ENCODE measurements at places on chromosomes 2 and 18. TPM values are rescaled to one million over a fixed set of nuclear protein-coding genes. Genes with fewer than 3 reads are reported as not detected.
A peak's percentile ranks its signal among the peaks of the same experiment; 100 is the strongest.

GRCh38 chr2:172888714-172889669 lies 153.3 kb downstream of the RAPGEF4 start:
- H3K4me1 ChIP-seq = peaks cover 12% of the 10 kb centered on the region
- no peaks in the 10 kb centered on the region for H3K27me3 ChIP-seq
- H3K27ac ChIP-seq = no peak overlapping the region
- no peak for DNase-seq
- H3K4me3 ChIP-seq = no peak overlapping the region
- H3K36me3 ChIP-seq = no peaks in the 10 kb centered on the region

- no peak for DNase-seq
- H3K27me3 ChIP-seq = no peaks in the 10 kb centered on the region
- no peak overlapping the region for H3K27ac ChIP-seq
- H3K4me3 ChIP-seq = no peak overlapping the region
Measured at GRCh38 chr2:28135799-28136198, 245.3 kb downstream of the BABAM2 start.

DNA sequence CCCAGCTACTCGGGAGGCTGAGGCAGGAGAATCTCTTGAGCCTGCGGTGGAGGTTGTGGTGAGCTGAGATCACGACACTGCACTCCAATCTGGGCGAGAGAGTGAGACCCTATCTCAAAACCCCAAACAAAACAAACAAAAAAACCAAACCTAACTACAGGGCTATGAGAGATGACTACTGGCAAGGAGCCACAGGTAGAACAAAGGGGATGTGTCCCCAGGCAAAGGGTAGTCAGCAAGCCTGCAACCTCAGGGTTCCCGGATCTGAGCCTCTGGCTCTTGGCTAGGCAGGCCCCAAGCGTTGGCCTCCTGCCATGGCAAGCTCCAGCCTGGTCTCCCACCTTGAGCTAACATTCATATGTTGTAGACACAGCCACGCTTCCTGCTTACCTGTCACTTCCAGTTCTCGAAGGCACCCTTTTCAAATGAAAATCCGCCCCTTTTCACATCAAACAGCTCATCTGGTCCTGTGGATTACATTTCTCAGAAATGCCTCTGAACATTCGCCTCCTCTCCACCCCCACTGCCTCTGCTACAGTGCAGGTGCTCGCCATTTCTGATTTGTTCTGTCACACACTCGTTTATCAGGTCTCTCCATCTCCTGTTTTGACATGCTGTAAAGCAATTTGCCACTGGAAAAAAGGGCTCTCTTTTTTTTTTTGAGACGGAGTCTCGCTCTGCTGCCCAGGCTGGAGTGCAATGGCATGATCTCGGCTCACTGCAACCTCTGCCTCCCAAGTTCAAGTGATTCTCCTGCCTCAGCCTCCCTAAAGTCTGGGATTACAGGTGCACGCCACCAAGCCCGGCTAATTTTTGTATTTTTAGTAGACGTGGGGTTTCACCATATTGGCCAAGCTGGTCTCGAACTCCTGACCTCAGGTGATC lies 13.1 kb upstream of the ACTR3 start:
- H3K36me3 ChIP-seq = no peaks in the 10 kb centered on the region
- DNase-seq = no peak
- H3K27ac ChIP-seq = no peak overlapping the region
- H3K4me3 ChIP-seq = no peak overlapping the region
- no peaks in the 10 kb centered on the region for H3K27me3 ChIP-seq

DNA sequence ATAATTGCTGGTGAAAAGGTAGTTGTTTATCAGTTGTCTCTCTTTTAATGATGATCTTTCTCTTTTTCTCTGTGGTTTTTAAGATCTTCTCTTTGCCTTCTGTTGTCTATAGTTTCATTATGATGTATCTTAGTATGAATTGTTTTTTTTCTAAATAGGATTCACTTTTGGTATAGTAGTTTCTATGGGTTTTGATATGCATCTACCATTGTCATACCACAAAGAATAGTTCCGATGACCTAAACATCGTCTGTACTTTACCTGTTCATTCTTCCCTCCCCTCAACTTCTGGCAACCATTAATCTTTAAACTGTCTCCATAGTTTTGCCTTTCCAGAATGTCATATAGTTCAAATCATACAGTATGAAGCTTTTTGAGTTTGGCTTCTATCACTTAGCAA lies 19.6 kb downstream of the RDH14 start:
- H3K4me3 ChIP-seq = no peak overlapping the region
- no peaks in the 10 kb centered on the region for H3K36me3 ChIP-seq
- no peaks in the 10 kb centered on the region for H3K27me3 ChIP-seq
- DNase-seq = no peak
- no peaks in the 10 kb centered on the region for H3K4me1 ChIP-seq
- H3K27ac ChIP-seq = no peak overlapping the region

DNA sequence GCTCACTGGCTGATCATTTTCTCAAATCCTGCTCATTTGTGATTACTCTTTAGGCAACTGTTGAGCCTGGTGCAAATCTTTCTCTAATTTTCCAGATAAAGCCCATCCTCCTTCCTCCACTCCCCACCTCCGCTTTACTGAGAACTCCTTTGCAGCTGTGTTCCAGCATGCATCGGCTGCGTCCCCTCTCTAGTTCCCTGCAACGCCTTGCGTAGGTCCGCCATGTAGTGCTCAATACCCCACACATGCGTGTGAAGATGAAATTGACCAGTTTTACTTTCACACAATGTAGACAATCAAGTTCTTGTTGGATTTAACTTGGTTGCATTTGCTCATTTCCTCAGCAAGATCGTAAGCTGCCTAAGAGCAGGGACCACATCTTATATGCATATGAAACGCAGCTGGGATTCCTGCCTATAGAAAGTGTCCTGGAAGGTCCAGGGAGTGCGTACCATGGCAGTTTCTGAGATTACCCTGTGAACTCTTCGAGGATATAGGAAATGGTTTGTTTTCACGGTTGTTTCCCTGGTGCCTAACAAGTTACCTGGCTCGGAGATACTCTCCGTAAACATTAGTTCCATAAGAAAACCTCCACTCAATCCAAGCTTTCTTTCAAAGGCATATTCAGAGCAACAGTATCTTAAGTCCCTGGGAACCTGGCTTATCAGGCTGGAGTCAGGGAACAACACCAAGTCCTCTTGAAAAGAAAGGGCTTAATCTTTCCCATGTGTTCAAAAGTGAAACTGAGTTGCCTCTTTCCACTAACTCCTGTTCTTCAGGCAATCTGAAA lies 766.4 kb upstream of the ID2 start:
- H3K4me1 ChIP-seq = peaks cover 8% of the 10 kb centered on the region
- H3K36me3 ChIP-seq = no peaks in the 10 kb centered on the region
- H3K27me3 ChIP-seq = no peaks in the 10 kb centered on the region
- peak overlapping the region; percentile 44 for H3K27ac ChIP-seq

DNA sequence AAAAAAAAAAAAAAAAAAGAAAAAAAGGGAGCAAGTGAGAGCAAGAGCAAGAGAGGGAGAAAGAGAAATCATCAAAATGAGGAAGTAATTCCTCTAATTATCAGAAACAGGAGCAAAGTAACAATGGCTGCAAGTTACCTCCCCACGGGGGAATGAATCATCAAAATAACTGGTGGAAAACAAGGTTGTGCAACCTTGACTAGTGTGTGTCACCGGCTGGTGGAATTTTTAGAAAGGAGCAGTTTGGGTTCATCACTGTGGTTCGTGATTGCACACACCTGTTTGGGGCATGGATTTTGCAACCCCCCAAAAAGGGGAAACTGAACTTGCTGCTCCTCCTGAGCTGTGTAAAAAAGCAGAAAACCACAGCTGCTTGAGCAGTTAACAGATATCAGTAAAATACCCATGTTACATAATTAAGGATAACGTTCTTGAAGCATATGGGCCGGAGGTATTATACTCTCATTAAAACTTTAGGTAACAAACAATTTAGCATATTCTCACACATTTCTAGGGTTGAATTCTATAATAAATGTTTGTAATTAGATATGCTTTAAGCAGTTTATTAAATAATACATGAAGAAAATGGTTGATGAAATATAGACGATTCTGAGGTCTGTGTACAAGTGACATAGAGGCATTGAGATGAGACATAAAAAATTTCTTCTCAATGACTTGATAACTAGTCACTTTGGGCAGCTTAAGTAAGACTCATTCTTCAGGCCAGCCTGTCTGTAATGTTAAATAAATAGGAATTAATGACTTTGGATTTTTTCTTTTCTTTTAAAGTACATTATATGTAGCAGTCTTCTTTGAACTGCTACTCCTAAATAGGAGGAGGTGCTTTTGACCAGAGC lies 184.2 kb upstream of the ZEB2 start:
- H3K4me1 ChIP-seq = peaks cover 2% of the 10 kb centered on the region
- H3K36me3 ChIP-seq = no peaks in the 10 kb centered on the region
- DNase-seq = peak; percentile 34
- no peaks in the 10 kb centered on the region for H3K27me3 ChIP-seq
- H3K27ac ChIP-seq = no peak overlapping the region
- no peak overlapping the region for H3K4me3 ChIP-seq

DNA sequence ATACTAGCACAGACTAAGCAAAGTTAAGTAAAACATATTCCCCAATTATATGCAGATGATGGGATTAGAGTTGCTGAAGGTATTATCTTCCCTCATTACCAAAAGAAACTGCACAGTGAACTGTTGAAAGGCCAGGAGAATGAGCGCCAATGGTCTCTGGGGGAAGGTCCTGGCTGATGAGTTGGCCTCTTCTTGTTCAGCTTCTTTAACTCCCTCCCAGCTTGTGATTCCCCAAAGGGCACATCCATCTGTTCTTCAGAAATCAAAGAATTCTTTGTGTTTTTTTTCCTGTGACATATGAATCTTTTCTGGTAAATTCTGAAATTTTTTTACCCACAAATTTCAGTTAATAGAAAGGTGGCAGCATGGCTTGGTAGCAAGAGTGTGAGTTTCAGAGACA lies 667.6 kb downstream of the CNTNAP5 start:
- no peak overlapping the region for H3K4me3 ChIP-seq
- H3K27ac ChIP-seq = no peak overlapping the region
- H3K27me3 ChIP-seq = no peaks in the 10 kb centered on the region
- H3K4me1 ChIP-seq = no peaks in the 10 kb centered on the region

GRCh38 chr2:6579281-6579680 lies 286.4 kb downstream of the CMPK2 start:
- no peak for DNase-seq
- H3K27ac ChIP-seq = no peak overlapping the region
- no peaks in the 10 kb centered on the region for H3K27me3 ChIP-seq

DNA sequence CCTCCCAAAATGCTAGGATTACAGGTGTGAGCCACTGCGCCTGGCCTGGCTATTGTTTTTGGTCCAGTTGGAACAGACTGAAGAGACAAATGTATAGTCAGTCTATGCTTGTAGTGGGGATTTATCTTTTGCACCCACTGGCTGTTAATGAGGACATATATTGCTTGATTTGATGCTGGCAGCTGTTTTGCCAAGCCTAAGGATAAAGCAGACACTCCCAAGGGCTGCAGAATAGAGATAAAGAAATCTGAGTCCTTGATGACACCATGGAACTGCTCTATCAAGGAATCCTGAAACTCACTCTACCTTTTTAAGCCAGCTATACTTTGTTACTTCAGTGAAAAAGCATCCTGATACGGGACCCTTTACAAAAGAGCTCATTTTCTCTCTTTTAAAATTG lies 43.1 kb upstream of the ENOSF1 start:
- H3K4me3 ChIP-seq = no peak overlapping the region
- no peak for DNase-seq
- H3K36me3 ChIP-seq = peaks cover 15% of the 10 kb centered on the region
- no peaks in the 10 kb centered on the region for H3K27me3 ChIP-seq

DNA sequence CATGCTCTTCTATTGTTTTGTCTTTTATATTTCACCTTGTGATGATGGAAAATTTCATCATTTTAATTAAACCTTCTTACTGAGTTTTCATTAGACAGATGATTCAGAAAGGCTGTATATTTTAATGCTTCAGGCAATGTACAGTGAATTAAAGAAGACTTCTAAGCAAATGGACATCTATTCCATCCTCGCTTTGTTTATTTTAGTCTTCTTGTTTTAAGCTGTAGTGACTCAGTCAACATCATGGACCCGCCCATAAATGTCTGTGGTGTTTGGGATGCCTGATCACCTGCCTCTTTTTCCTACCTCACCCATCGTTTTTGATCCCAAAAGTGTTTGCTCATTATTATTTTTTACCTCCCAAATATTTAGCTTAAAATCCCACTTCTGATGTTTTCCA lies 43.1 kb downstream of the KYNU start:
- no peaks in the 10 kb centered on the region for H3K27me3 ChIP-seq
- no peaks in the 10 kb centered on the region for H3K4me1 ChIP-seq
- no peak overlapping the region for H3K4me3 ChIP-seq
- no peaks in the 10 kb centered on the region for H3K36me3 ChIP-seq
- no peak for DNase-seq

Gene NT5C1B
- total RNA-seq = not detected

Gene OSBPL1A
- total RNA-seq = 67.1 TPM

Gene COL4A4
- 0.13 TPM for total RNA-seq

Data from muscle of leg (tissue), 16 donors.